SK-N-DZ (cell line): ENCODE measurements at places on chromosomes 5 and 9.

GRCh38 chr5:96609369-96609768, 52.8 kb upstream of the CAST start:
- no peak for DNase-seq

- DNase-seq: no peak
Observed at GRCh38 chr5:2724031-2724581, 27.4 kb downstream of the IRX2 start.

- DNase-seq: no peak
Observed at GRCh38 chr5:162434281-162434680, 366.7 kb downstream of the GABRG2 start.

DNA sequence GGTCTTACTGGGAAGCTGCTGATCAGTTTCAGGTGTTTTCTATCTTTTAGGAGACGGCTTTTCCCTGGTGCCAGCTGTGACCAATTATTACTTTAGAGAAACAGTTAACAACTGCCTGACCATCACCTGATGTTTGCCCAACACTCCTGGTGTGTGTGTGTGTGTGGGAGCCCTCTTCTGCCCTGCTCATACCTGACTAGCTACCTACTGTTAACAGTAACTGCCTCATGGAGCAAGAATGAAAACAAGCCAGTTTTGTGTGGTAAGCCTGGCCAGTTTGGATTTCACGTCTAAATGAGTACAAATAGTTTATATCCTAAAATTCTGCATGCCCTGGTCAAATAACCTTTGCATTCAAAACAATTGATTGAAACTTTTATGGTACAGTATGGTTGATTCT, 46.1 kb upstream of the RIOK2 start:
- DNase-seq: no peak

DNA sequence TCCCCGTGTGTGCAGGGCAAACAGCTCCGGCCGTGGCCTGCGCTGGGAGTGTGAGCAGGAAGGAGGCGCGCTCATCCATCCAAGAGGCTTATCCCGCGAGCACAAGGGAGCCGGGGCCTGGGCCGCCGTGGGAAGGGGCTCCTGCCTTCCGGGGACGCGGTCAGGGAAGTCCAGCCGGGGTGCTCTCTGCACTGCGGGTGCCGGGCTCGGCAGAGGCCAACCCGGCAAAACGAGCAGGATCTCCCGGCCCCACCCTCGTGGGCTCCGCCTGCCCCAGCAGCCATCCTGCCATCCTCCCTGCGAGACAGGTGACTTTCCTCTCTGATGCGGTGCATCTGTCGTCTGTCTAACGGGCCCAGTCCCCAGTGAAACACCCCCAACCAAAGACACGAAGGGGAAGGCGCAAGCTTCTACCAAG, 244.2 kb downstream of the AUH start:
- DNase-seq: no peak

- no peak for DNase-seq
Observed at GRCh38 chr9:73280113-73280512, 128.4 kb downstream of the ANXA1 start.

DNA sequence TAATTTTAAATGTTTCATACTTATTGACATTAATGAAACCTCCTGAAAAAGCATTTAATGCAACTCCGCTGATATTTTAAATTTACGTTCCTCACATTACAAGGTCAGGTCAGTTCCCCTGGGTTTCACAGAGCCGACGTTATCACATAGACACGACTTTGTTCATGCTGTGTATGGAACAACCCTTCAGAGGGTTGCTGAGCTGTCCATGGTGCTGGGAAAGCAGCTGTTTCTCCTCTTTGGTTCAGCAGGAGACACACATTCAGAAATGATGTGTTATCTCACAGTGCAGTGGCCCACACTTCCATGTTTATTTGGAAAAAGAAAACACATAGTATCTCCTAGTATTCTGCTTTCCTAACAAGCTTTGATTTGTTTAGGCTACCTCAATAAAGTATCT, 53.5 kb downstream of the PPP2R2B start:
- DNase-seq: peak; percentile 61

- no peak for DNase-seq
Observed at GRCh38 chr5:175655411-175655810, 2.5 kb upstream of the HRH2 start.

GRCh38 chr5:135890867-135891266, 4.8 kb downstream of the IL9 start:
- DNase-seq: no peak

GRCh38 chr5:119629339-119629738, at the start of gene FAM170A:
TSS of gene FAM170A (plus strand) at chr5:119629558. CDS start at chr5:119629769, 211 bp downstream.
- DNase-seq: no peak

DNA sequence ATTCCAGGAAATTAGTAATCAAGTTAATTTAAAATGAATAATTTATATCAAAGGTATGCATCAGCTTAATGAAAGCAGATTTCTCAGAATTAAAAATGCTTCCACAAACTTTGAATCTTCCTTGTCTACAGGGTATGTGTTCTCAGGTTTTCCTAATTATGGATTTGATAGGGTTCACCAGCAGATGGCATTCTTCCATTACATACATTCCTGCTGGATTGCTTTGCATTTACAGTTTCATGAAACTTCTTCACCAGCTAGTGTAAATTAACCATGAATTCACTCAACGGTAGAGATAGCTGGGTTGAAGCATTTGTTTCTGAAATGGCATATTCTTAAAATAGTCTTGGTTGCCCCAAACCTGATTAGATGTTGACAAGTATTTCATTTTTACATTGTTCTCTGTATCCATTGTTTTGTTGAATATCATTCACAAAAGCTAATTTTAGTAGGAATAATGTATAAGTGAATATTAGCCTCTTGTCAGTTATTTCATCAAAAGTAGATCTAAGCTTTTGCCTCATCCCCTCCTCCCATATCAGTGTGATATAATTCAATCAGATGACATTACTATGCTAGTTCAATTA, 68.7 kb upstream of the WDR41 start:
- DNase-seq: peak; percentile 46

DNA sequence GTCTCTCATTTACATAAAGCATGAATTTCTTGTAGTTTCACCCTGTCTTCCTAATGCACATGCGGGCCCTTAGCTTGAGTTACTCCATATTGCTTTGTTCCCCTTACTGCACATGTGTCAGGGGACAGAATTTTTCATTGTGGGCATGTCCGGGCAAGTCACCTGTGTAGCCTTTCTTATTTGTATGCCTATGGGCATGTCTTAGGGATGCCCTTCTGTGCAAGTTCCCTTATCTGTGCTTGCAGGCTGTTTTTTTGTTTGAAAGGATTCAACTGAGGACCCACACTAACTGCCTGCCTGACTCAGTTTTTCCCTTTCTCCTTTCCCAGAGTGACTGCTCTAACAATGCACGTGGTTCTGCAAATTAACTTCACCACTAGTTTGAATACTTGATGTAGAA, 161.7 kb downstream of the YTHDC2 start:
- no peak for DNase-seq

DNA sequence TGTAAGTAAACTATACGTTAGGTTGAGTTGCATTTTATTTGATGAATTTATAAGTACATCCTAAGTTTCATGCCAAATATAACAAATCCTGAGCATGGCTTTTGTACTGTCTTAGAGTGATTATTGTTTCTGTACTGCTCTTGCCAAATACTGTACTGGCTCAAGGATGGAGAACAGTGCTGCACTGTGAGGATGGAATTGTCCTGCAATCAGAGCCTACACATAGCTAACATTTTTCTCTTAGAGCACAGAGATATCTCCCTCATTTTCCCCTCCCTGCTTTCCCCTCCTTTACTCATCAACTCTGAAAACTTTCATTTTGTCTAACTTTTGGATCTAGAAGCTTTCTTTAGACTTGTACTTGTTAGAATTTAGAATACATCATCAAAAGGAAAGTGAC, 28.3 kb downstream of the LRRC70 start:
- DNase-seq: no peak

DNA sequence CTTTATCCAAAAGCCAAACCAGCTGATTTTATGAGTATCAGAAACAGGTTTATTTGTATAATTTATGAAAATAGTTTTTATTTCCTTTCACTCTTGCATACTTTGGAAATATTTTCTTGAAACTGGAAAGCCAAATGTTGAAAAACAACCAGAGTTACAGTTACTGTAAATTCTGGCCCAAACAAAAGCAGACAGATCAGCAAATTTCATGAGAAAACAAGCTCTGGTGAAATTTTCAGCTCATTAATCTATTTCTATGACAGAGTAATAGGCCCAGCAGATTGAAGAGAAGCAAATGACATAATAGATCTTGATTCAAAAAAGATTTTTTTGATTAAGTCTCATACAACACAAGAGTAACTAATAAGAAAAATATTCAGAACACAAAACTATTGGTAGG, 182.7 kb downstream of the ENC1 start:
- no peak for DNase-seq

GRCh38 chr5:96880444-96881164, 4.3 kb downstream of the ERAP2 start:
- no peak for DNase-seq

- no peak for DNase-seq
Observed at GRCh38 chr5:109060378-109061025, 312.8 kb downstream of the FER start.

- DNase-seq: no peak
Observed at GRCh38 chr5:23132231-23132630, 279.1 kb upstream of the CDH12 start.

DNA sequence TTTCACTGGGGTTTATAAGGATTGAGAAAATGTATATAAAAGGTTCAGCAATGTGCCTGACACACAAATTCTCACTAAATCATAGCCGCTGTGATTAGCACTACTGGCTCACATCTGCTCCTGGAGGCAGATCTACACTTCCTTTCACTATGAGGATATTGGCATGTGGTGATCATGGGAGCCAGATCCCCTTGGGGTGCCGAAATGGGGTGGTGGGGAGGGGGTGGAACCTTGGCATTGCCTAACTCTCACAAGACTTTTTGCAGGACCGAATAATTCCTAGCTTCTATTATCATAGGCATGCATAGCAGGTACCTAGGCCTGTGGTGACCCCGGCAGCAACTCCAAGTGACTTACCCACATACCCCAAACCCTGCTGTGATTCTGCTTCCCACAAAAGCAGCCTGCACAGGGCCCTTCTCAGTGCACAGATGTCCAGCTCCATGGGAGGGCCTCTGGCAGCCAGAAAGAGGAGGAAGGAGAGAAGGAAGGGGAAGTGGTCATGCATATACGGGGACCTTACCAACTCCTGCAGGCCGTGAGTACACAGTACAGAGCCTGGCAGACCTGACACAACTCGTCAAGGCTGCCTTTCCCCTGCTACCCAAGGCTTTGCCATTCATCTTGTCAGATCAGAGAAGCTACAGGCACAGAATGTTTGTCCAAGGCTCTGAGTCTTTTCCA, 61.3 kb upstream of the IQGAP2 start:
- no peak for DNase-seq

- no peak for DNase-seq
Observed at GRCh38 chr9:93258419-93258817, 74.5 kb downstream of the WNK2 start.

- DNase-seq: peak; percentile 9
Observed at GRCh38 chr5:145471831-145472612, 363.1 kb downstream of the PRELID2 start.

- no peak for DNase-seq
Observed at GRCh38 chr5:17001428-17001827, 65.3 kb upstream of the MYO10 start.

- no peak for DNase-seq
Observed at GRCh38 chr9:24932785-24933184, 387.1 kb upstream of the IZUMO3 start.

- DNase-seq: no peak
Observed at GRCh38 chr9:94153905-94154304, 69.6 kb downstream of the PTPDC1 start.

DNA sequence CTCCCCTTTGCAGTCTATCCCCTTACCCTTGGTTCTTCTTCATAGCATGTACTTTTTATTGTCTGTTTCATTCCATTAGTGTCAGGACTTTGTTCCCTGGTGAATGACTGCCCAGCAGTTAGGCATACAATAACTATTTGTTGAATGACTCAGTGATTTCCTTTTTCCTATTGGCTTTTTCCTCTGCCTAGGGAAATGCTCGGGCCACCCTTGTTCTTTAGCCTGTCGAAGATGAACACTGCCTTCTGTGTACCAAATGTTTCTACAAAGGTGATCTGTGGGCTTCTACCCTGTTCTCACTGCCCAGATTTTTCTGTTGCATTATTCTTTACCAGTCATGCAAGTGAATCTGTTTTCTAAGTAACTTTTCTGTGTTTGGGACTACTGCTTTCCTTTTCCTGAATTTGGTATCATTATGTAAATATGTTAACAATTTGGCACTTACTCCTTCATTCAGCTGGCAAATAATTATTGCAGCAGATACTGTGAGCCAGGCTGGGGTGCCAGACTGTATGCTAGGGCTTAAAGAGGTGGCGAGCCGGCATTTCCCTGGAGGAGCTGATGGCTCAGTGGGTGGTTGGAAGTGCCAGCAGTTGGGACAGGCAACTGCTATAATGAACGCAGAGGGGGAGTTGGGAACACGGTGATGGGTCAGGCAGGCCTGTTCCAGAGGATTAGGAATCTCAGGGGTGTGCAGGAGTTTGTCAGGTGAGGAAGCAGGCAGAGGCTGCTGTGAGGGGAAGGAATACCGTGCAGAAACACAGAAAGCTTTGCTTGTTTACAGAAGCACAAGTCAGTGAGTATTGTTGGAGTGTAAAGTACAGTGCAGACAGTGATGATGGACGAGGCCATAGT, 30.6 kb downstream of the KDM4C start:
- no peak for DNase-seq

- DNase-seq: no peak
Observed at GRCh38 chr9:120156376-120156775, 423.6 kb downstream of the CDK5RAP2 start.

GRCh38 chr5:119079318-119079921, 8.5 kb downstream of the DMXL1 start:
- no peak for DNase-seq

DNA sequence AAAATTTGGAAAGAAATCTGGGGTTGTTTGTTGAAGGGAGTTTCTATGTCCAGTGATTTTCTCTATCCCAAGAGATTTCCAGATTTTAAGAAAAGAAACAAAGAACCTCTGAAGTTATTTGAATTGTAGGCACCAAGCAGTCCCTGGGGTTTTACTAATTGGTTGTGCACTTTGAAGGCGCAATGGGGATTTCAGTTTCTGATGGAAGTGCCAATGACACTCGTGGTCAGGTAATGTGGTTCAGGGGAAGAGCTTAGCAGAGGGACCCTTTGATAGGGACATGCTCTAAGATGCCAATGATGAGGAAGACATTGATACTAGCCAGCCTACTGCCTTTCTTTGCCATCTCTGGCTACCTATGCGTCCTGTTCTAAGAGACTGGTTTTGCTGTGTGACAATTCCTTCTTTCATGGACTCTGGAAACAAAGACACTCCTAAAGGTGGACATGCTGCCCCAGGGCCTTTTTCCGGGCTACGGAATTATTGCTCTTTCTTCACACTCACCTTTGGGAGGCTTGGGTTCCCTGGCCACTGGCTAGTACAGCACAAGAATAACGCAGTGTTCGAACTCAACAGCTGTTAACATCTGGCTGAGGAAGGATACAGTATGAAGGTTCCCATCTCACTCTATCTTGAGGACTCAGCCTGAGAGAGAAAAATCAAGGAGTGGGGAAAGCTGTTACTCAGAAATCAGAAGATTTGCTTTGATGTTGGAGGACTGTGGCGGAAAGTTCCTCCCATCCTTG, 6.9 kb upstream of the TRAF1 start:
- no peak for DNase-seq
